ENCODE measurements at places on chromosomes 5 and 9.

- ATAC-seq = no peak
These were observed 86.3 kb downstream of the SLC44A1 start for GRCh38 chr9:105330755-105331154.

DNA sequence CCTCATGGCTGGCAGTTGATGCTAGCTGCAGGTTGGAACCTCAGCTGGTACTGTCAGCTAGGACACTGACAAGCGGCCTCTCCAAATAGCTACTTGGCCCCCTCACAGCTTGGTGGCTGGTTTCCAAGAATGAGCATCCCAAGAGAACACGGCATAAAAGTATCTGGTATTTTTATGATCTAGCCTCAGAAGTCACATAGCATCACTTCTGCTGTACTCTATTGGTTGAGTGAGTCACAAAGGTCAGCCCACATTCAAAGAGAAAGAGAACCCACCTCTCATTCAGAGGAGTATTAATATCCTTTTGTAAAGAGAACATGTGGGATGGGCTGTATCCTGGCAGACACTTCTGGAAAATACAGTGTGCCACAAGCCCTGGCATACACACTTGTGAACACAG is 6.0 kb upstream of the SIL1 start:
- ATAC-seq = no peak

DNA sequence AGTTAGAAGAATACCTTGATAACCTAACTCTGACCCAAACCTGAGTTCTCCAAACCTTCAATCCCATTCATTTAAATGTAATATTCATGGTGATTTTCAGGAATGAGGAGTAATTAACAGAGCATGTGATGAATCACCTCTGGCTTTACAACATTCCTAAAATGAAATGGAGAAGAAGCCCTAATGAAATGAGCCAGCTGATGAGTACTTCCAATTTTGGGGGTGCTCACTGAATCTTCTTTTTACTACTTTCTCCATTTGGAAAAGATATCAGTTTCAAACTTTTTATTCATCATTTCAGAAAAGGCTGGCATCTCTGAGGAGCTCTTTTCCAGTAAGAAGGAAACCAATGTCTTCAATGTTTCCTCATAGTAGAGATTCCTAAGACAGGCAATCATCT is 2.9 kb upstream of the SPINK5 start:
- no peak for ATAC-seq

- ATAC-seq = no peak
These were observed 40.2 kb downstream of the STARD4 start for GRCh38 chr5:111472096-111472495.

DNA sequence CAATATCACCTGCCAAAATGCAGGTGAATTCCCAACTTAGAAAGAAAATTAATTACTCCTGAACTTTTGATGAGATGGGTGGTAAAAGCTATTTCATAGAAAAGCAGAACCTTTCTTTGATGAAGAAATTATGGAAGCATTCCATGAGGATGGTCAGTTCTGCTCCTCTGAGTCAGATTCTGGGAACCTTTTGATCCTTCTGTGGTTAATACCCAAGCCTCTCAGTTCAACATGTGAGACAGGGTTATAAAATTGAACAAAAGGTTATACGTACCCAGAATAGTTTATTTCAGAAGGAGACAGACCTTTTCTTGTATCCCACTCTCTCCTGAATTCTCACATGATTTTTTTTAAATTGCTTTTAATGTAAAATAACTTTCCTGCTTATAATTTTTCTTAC is 767.6 kb upstream of the ADAMTS16 start:
- no peak for ATAC-seq

DNA sequence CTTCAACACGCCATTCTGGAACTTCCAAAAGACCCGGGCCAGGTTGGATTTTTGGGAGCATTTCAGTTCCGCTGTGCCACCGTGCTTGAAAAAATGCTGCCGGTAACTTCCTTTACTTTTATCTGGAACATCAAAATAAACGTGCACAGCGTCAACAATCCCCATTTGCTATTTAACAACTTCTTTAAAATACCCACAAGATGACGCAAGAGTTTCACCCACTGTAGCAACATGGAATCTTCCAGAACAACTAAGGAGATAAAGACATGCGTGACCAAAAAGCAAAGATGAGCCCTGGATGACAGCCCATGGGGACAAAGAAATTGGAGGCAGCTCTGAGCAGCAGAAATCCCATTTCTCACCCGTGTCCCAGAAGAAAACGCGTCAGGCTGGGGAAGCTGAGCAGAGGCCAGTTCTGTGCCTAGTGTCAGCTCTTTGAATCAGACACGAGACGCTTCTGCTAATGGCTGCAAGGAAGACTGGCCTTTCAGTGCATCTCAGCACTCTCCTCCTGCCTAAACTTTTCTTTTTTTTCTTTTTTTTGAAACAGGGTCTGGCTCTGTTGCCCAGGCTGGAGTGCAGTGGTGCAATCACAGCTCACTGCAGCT is 61.3 kb downstream of the SECISBP2 start:
- ATAC-seq = no peak

DNA sequence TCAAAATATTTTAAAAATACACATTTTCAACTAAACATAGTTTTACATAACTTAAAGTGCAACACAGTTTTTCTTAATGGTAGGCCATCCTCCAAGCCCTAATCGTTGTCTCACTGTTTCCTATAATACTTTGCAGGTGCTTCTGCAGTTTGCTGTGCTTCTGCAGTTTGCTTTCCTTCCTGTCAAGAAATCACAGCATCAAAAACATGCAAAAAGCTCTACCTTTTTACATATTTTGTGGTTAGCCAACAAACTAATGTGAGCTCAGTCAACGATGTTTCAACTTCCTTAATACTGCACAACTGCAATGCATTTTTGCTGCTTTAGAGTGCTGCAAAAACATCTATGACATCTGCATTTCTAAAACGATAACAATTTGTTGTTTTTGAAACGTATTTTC is 25.2 kb downstream of the EMB start:
- ATAC-seq = peak; percentile 46

DNA sequence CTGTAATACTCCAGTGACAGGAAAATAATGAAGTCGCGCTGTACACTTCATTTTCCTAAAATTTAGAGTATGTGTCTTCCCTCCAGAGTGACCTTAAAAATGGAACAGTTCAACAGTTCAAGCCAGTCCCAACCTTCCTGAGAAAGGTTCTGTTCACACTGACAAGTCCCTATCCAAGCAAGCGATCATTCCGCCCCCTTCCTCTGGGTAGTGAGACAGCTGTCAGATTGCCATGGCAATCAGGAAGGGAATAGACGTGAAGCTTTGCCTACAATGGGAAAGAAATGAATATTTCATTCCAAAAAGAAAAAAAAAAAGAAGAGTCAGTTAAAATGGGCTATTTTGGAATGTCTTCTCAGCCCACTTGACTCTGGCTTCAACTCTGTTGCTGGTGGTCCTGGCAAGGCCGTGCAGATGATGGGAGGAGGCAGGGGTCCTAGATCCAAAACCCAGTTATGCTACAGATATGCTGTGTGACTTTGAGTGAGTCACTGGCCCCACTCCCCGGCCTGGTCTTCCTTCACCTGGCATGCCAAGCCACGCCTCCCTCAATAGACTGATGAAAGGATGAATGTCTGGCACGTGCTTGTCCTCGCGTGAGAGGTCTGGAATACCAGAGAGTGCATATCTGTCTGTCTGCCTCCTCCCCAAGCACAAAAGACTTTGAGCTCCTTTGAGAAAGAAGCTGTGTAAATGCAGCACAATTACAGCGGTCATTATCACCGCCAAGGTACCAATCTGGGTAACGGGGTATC is 165.8 kb upstream of the WWC1 start:
- ATAC-seq = no peak

DNA sequence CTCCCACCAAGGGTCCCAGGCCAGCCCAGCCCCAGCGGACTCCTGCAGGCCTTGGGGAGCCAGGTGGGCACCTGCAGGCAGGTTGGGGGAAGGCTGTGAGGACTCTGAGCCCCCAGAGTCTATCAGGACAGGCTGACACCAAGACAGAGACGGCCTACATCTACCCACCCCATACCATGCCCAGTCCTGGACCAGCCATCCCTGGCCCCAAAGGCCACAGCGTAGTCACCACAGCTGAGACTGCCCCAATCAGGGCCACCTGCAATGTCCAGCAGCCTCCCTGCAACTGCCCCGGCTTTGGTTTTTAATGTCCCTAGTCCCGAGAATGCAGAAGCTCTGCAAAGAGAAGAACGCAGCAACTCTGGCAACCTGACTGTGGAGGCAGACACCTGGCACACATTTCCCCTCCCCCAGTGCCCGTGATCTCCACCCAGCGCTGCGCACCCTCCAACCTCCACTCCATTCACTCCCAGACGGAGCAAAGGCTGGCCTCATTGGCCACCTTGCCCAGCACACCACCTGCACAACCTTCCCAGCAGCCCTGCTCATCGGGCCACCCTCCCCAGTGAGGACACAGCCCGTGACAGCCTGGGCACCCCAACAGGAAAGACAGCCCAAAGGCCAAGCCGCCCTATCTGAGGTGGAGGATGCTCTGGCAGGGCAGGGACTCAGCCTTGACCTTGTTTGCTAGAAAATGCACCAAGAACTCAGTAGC is 14.9 kb downstream of the ADAMTS2 start:
- ATAC-seq = no peak

- ATAC-seq = no peak
These were observed 641.9 kb downstream of the PDE4D start for GRCh38 chr5:59251627-59252026.
